Mammary microvascular endothelial cell (primary cell): ENCODE measurements at places on chromosomes 16 and 17. TPM values are rescaled to one million over a fixed set of nuclear protein-coding genes. Genes with fewer than 3 reads are reported as not detected.

AATK gene
- 2.1 and 2.3 TPM in 2 replicates for total RNA-seq

SEPHS2 gene
- 28.8 and 31.7 TPM in 2 replicates for total RNA-seq

TBC1D26 gene
- total RNA-seq, result not detected in 2 replicates

ALOX15 gene
- total RNA-seq, result not detected in 2 replicates

RCVRN gene
- not detected in 2 replicates for total RNA-seq

NPIPA3 gene
- 0.33 TPM in 1 of 2 replicates, not detected in the other for total RNA-seq

PMFBP1 gene
- total RNA-seq, result 0.93 TPM in 1 of 2 replicates, not detected in the other

GNG13 gene
- not detected in 2 replicates for total RNA-seq

ATP2A1 gene
- not detected in 2 replicates for total RNA-seq

FGF11 gene
- 0.20 TPM in 1 of 2 replicates, not detected in the other for total RNA-seq

GRAPL gene
- 13.8 and 14.4 TPM in 2 replicates for total RNA-seq

TAT gene
- not detected in 2 replicates for total RNA-seq

CCL15 gene
- not detected in 2 replicates for total RNA-seq

COL1A1 gene
- 6.3 and 7.1 TPM in 2 replicates for total RNA-seq

KRTAP4-11 gene
- total RNA-seq, result not detected in 2 replicates

TMUB2 gene
- total RNA-seq, result 26.7 and 27.2 TPM in 2 replicates

C1QTNF1 gene
- total RNA-seq, result 7.0 and 9.5 TPM in 2 replicates

PRSS21 gene
- 0.20 and 1.2 TPM in 2 replicates for total RNA-seq

HOXB13 gene
- total RNA-seq, result not detected in 2 replicates

TPSD1 gene
- not detected in 2 replicates for total RNA-seq

SLC6A4 gene
- 1.9 and 3.0 TPM in 2 replicates for total RNA-seq

GAS7 gene
- total RNA-seq, result 0.60 and 0.89 TPM in 2 replicates

SLX4 gene
- total RNA-seq, result 4.6 and 5.4 TPM in 2 replicates
